ENCODE measurements at places on chromosomes 12 and 14.
A peak's percentile ranks its signal among the peaks of the same experiment; 100 is the strongest.

DNA sequence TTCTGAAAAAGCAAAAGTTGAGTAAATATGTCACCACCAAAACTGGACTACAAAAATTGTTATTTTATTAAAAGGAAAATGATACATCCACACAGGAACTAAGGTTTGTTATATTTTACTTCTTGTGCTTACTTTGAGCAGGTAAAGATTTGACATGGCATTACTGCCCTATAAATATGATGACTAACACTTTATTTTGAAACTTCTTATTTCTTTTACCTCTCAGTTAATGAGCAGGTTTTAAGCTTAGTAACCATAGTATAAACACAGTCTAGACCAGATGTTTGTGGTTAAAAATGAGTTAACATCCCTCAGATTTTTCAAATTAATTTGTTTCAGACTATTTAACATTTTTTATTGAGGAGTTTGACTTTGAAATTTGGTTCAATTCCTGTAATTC is 862.5 kb upstream of the USP15 start:
- no peak for DNase-seq

DNA sequence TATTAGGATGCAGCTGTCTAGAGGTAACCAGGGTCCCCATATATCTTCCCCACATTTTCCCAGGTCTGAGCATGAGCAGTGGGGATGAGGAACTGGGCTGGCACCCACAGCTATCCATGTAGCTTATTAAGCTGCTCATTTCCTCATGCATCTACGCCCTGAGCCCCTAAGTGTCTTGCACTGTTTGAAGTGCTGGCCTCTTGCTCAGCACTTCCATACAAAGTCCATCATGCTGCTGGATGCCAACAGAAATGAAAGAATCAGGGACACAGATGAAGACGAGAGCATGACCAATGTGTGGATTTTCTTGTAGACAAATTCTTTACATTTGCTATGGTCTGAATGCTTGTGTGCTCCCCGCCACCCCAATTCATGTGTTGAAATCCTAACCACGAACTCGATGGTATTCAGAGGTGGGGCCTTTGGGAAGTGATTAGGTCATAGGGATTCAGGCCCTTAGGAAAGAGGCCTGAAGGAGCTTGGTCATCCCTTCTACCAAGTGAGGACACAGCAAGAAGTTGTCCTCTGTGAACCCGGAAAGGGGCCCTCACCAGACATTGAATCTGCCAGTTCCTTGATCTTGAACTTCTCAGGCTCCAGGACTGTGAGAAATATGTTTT is 54.5 kb downstream of the C12orf75 start:
- no peak for DNase-seq

DNA sequence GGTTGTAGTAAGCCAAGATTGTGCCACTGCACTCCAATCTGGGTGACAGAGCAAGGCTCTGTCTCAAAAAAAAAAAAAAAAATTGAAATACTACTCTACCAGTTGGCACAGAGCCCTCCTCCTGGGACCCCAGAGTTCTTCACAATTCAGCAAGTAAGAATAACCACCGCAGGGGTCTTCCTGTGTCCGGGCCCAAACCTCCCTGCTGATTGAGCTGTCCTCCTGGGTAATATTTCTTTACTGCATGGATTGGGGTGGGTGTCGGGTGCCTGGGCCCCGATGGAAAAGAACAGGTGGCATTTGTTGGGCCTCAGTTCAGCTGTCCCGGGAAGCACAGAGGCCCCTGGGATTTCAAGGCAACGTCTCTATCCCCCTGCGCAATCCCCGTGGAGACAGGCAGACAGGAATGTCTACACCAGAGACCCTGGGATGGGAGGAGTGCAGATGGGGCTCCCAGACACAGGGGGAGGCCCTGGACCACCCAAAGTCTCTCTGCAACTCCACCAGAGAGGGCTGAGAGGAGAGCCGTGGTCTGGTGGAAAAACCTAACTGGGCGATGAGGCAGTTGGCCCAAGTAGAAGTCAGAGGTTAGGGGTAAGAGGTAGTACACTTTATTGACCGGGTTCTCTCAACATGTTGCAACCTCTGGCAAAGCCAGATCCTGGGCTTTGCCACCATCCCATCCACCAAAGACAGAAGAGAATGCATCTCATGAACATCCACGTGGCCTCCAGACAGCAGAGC is 32.7 kb upstream of the VPS37B start:
- DNase-seq, result no peak

- DNase-seq, result peak; percentile 41
These were observed 37.4 kb downstream of the SH2B3 start for GRCh38 chr12:111443086-111443485.

- no peak for DNase-seq
These were observed 425.2 kb downstream of the EGLN3 start for GRCh38 chr14:33525626-33526025.

DNA sequence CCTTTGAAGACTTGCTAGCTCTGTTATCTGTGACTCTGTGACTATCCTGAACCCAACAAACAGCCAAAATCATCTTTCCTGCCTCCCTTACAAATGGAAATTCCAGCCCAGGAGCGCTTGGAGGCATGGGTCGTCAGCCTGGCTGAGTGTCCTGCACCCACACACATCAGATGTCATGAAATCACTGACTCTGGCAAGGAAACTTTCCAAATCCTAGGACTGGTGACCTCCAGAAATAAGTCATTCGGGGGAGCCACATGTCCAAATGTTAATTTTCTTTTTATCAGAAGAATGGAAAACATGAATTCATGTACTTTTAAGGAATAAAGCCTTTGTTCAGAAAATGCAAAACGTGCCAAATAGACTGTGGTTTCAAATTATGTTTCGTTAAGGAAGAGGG is 96.3 kb upstream of the EVL start:
- DNase-seq, result no peak

- DNase-seq, result no peak
These were observed 80.2 kb upstream of the NUDT4 start for GRCh38 chr12:93297536-93297935.

DNA sequence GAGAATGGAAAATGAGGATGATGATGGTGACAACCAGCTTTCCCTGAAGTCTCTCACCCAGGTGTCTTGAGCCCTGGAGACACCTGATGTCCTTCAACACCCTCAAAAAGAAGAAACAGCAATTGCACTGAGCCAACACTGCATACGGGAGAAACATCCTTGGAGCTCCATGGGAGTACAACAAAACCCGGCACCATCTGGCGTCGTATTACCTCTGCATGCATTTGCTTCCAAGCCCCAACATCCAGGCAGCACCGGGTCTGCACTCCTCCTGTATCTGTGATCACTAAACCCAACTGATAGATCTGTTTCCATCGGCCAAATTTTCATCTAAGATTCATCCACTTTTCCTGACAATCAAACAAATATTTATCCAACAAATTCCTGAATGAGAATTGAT is 249.9 kb downstream of the DPF3 start:
- no peak for DNase-seq

DNA sequence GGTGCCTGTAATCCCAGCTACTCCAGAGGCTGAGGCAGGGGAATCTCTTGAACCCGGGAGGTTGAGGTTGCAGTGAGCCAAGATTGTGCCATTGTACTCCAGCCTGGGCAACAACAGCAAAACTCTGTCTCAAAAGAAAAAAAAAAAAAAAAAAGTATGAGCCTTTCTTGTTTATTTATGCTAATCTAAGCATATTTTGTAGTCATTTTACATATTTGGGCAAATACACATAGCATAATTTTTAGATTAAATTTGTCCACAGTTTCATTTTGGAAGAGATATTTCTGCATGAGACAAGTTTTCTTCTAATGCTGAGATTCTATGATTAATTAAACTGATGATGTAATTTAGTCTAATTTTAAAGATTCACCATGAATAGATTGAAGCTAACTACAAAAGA is 494.4 kb downstream of the TMTC2 start:
- no peak for DNase-seq

DNA sequence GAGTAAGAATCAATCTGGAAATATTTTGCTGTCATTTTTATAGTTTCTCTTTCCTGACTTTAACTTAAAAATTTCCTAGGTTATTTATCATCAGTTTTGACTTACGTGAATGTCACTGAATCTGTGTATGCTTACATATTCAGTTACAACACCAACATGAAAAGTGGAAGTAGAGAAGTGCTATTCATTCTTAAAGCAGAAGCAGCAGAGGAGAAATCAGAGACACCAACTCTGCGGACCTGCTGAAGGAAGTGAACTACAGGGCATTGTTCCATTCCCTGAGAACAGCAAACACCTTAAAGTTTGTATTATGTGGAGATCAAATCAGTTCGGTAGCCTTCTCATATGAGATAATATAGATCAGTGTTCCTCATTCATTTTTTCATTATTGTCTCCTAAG is 34.1 kb downstream of the RAD51B start:
- no peak for DNase-seq

- DNase-seq, result no peak
These were observed 238.5 kb downstream of the GPHN start for GRCh38 chr14:66746316-66747006.

- DNase-seq, result no peak
These were observed 43.8 kb downstream of the SENP1 start for GRCh38 chr12:48061938-48062719.

GRCh38 chr14:59187802-59188460 is 536 bp upstream of the DAAM1 start:
- no peak for DNase-seq

DNA sequence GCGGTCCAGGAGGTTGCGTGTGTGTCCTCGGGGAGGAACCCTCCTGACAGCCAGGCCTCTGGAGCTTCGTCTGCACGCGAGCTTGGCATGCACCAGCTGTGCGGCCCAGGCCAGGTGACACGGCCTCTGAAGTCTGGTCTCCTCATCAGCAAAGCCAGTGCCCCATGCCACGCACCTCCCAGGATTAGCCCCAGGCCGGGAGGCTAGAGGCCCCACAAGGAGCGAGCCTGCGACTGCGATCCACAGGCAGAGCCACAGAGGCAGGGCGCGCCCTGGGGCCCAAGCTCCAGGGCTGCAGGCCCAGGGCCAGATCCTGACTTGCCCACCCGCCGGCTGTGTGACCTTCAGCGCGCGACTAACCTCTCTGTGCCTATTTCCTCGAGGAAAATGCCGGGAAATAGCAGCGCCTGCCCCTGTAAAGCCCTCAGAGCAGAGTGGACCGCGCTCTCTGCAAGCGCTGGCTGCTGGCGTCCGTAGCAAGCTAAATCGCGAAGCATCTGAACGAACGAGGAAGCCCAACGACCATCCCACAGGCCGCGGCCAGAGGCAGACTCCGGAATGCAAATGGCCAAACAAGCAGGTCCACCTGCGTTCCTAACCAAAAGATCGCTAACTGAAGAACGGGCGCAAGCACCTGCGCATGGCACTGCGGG is 492 bp upstream of the BTBD6 start:
- DNase-seq, result no peak

GRCh38 chr12:31645924-31646323 is 13.6 kb upstream of the ETFBKMT start:
- no peak for DNase-seq

DNA sequence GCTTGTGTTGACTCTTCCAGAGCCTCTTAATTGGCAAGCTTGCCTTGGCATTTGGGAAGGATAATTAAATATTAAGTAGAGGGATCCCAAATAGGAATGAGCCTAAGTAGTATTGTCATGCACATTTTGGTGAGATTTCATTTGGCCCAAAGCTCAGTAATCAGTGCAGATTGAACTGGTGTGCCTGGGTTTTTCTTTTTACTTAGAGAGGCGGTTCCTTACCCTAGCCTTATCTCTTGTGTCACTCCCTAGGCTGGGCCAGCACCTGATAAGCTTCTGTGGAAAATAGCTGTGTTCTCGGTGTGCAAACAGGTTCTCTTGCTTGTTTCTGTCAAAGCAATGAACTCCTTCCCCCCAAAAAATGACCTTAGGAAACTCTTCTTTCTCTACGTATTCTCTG is 9.3 kb upstream of the B4GALNT3 start:
- no peak for DNase-seq

DNA sequence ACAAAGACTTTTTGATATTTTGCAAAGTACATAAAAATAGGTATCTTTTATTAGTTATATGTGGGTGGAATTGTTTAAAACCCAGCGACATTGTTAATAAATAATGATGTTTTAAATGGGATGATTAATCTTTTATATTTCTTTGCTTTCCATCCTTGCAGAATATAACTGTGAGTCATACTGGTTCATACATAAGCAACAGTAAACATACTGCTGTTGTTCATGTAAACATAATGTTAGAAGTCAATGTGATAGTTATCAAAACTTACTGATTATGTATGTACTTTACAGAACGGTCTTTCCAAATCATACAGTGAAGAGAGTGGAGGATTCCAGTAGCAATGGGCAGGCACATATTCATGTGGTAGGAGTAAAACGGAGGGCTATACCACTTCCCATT is 119.8 kb downstream of the ARID2 start:
- no peak for DNase-seq

- no peak for DNase-seq
These were observed 107.6 kb downstream of the KLHL28 start for GRCh38 chr14:44854114-44854513.

DNA sequence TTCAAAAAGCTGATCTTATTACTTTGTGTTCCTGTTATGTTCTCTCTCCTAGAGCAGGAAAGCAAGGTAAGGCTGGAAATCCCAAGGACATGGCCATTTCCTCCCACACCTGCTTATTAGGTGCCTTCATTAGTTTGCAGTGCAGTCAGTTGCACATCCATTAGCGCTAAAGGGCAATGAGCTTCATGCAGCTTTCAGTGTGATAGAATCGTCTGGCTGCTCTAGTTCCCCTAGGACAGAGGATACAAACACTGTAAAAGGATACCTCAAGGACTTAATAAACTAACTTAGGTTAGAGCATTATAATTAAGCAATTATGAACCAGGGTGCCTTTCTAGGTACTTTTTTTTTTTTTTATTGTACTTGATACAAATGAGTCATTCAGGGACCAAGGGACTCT is 21.1 kb downstream of the TMEM117 start:
- no peak for DNase-seq

- DNase-seq, result no peak
These were observed 24.5 kb downstream of the NELL2 start for GRCh38 chr12:44851586-44851985.

- no peak for DNase-seq
These were observed 7.1 kb downstream of the SNRNP35 start for GRCh38 chr12:123465084-123465483.

- no peak for DNase-seq
These were observed 23.6 kb downstream of the ZNF664 start for GRCh38 chr12:123996581-123996980.

DNA sequence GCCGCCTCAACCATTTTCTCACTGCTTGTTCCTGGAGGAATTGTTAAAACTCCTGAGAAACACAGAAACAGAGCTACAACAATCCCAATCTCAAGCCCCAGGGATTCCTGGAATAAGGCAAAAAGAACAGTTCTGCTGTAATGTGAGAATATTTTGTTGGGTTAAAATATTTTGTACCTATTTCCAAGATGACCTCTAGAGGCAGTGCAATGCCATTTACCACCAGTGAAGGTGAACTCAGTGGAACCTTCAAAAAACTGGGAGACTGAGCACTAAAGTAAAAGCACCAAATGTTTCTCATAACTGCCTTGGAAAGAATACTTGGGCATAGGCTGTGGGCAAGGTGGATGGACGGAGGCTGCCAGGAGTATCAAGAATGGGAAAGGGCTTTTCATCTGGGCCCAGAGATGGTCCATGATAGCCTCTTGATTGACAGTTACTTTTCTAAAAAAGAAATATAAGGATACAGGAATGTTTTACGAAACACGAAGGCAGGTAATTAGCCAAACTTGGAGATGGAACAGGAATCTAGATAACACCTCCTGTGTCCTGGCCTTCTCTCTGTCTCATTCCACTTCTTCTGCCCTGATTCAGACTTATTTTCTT is 334.0 kb upstream of the FLRT2 start:
- DNase-seq, result no peak

GRCh38 chr14:82003426-82003825 is 469.8 kb upstream of the SEL1L start:
- DNase-seq, result no peak
